Sigmoid colon (tissue), 7 donors: ENCODE measurements at places on chromosomes 13 and 19.

DNA sequence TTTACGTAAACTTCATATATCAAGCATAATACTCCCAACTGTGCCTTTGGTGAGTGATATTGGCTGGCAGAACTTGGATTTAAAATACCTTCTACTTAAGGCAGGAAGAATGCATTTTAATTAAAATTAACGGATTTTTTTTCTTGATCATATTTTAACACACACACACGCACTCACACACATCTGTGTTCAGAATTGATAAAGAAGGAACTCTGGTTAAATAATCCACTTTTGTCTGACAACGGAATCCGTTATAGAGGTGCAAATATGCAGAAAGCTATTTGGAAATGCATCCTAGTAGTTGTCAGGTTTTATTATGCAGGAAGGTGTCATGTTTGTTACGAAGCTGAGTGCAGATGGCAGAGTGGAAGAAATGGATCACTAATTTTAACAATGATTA is 105.5 kb upstream of the ZNF536 start:
- DNase-seq, result no peak

- DNase-seq, result no peak
These were observed 14.9 kb downstream of the MAP2K2 start for GRCh38 chr19:4108767-4109625.

DNA sequence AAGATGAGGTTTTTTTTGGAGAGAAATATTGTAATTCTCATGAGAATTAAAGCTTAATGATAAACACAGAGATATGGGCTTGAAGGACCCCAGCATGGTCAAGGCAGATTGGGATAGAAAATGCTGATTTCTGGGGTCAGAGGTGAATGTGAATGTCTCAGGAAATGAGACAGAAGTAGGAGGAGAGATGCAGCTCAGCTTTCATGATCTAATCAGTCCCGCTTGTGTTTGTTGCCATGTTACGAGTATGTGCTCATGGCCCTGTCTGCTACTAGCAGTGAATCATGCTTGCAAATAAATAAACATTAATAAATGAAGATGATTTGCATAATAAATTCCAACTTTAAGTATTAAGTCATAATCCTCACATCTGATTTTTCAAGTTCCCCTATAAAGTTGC is 23.0 kb upstream of the NDFIP2 start:
- no peak for DNase-seq

DNA sequence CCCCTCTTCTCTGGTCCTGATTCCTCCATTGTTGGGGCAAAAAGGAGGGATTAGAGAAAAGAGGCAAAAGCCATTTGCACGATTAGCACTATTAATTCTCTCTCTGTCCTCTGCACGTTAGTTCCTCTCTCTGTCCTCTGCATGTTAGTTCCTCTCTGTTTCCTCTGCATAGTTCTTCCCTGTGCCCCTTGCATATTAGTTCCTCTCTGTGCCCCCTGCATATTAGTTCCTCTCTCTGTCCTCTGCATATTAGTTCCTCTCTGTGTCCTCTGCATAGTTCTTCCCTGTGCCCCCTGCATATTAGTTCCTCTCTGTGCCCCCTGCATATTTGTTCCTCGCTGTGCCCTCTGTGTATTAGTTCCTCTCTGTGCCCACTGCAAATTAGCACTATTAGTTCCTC is 847.2 kb upstream of the GPC6 start:
- no peak for DNase-seq

DNA sequence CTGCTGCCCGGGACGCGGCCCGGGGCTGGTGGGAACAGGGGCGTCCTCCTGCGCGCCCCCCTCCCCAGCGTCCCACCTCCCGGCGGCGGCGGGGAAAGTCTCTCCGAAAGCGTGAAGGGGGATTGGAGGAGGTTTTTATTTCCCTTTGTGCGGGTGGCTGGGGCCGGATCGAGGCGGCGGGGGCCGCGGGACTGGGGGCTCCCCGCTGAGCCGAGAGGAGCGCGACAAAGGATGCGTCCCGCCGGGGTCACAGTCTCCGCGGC is 132 bp downstream of the SHD start:
- no peak for DNase-seq

GRCh38 chr13:64441740-64442139 is 2788.4 kb downstream of the PCDH9 start:
- no peak for DNase-seq

DNA sequence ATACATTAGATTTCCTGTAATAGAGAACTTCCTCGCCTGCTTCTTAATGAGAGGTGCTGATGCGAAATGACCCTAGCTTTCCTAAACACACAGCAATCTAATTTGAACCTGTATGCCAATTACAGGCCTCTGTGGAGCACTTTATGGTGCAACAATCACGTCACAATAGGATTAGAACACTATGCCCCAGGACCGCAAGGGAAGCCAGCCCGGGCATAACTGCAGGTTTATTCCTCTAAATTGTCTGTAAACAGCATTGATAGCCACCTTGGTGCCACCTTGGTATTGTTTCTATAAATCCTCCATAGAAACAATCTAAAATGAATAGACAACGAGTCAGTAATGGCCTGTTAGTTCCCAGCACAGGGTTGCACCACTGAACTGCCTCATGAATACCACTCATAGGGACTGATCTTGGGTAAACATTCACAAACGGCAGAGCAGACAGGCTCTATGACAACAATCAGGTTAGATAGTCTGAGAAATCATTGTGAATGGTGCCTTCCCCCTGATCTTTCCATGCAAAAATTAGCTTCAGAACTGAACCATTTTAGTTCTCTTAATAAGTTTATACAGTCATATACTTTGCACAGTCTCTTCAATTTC is 182.5 kb upstream of the OBI1 start:
- no peak for DNase-seq

- no peak for DNase-seq
These were observed 251.0 kb upstream of the STARD13 start for GRCh38 chr13:33536601-33537000.

DNA sequence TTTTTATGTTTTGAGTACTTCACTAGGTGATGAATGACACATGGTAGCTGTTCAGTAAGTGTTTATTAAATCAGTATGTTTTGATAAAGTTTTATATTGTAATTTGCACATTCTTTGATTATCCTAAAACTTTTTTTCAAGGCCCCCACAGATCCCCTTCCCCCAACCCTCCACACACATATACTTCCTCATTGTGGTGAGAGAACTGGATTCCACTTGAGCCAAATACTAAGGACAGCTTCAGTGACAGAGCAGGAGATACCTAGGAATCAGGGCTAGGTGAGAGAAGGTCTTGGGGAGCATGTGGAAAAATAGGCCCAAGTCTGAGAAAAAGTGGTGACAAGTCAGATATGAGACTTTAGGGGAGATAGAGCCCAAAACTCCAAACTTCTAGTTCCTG is 174.6 kb downstream of the TDRD3 start:
- DNase-seq, result no peak

- DNase-seq, result no peak
These were observed 13.9 kb downstream of the FOXO1 start for GRCh38 chr13:40652588-40652940.

DNA sequence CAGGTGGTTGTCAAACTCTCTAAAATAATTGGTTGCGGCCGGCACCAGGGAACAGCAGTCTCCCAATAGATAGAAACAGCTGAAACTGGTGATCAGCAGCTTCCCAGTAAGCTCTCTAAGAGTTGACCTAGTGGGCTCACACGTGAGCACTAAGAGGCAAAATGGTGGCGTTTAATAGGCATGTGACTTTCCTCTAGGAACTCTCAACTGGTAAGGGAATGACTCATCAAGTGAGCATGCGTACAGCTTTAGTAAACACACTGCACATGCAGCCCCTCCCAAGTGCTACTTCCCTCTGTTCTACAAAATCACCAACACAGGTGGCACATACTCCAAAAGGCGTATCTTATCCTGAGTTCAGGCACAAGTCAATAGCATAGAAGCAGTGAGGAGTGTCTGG is 41.7 kb downstream of the TNFSF11 start:
- DNase-seq, result no peak

DNA sequence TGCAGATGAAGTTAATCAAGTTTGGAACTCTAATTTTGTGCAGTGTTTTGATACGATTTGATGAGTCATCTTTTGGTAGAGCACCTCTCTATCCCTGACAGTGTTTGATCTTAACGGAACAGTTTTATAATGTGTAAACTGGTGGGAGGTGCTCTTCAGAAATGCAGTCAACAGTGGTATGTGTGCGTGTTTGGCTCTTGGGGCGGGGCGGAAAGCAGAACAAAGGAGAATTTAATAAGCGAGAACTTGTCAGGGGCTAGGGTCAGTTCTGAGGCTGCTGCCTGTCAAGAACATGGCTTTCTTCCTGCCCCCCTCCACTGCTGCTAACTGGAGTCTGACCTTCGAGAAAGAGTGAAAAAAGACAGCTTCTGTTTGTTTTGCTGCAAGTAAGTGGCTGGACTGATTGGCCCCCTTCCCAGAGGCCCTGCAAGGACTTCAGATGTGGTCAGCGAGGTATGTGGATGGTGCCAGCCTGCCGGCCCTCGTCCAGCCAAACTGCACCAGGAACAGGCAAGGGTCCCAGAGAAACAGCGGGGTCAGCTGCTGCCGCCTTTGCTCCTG is 40.8 kb downstream of the BBC3 start:
- peak; percentile 76 for DNase-seq

DNA sequence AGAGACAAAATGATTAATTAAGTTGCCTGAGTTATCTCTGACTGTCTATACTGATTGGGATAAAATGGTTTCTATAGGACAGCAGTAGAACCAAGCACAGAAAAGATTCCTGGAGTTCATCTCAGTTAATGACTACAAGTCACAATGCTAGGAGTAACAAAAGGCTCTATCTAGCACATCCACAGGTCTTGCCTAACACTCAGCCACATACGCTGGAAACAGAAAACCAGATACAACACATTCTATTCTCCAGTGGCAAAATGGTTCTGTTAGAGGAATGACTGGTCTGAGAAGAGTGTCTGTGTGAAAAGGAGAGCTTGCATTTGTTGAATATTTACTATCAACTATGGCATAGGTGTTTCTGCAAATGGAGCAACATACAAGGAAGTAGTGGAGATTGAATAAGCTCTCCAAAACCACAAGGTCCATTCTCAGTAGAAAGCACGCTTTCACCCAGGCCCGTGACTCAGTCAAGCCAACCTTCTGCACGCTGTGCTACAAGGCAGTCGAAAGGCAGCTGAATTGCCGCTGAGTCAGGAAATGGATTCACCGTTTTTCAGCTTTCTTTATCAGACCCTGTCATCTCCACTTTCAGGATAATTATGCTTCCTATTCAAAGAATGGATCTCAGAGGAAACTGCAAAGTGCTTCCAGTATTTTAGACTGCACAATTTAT is 761.5 kb downstream of the EFNB2 start:
- no peak for DNase-seq

DNA sequence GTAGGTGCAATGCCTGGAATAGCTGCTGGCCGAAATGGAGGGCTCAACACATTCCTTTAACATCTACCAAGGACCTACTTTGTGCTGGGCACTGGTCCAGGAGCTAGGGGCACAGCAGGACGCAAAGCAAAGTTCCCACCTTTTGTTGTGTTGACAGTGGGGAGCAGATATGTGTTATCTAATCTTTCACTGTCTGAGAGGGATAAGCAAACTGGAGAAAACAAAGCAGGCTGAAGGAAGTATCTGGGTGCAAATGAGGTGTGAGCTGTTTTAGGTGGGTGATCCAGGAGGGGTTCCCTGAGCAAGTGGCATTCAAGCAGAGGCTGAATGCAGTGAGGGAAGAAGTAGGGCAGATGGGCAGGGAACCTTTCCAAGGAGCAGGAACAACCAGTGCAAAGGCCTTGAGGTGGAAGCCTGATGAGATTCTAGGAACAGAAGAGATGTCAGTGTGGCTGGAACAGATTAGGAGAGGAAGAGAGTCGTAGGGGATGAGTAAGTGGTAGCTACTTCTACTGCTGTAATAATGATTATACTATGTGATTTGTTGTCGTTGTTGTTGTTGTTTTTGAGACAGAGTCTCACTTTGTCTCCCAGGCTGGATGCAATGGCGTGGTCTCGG is 2.2 kb upstream of the PLAUR start:
- no peak for DNase-seq

DNA sequence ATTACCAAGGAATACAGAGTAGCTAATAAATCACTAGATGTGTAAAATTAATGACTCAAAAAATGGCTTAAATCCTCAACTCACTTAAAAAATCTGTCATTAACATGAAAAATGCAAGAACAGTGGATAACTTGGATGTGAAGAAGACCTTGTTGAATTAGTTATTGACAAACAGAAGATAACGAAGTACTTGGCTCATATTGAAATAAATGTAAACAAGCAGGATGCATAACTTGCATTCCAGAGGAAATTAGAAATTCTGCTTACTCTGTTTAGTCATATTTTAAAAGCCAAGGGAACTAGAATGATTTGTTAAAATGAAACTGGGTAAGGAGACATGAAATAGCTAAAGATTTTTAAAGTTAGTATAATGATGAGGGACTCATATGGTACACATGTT is 1812.2 kb downstream of the PCDH9 start:
- DNase-seq, result no peak

GRCh38 chr19:18596752-18597157 is 8.2 kb downstream of the REX1BD start:
- no peak for DNase-seq

- no peak for DNase-seq
These were observed 700.0 kb downstream of the SLITRK6 start for GRCh38 chr13:85099245-85099644.

DNA sequence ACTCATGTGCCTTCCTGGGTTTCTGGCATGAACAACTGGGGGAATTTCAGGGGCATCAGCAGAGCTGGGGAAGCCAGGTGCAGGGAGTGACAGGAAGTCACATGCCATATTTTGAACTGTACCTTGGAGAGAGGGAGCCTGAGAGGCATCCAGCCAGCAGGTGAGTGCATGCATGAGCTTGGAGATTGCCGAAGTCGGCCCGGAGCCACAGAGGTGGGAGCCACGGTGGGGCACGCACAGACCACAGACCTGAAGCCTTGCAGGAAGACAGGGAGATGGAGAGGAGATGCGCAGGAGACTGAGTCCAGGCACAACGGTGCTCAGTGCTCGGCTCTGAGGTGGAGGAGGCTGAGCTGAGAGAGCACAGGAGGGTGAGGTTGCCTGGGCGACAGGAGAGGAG is 55.1 kb downstream of the CDADC1 start:
- DNase-seq, result no peak

GRCh38 chr13:31706105-31706504 is 33.2 kb upstream of the RXFP2 start:
- no peak for DNase-seq

DNA sequence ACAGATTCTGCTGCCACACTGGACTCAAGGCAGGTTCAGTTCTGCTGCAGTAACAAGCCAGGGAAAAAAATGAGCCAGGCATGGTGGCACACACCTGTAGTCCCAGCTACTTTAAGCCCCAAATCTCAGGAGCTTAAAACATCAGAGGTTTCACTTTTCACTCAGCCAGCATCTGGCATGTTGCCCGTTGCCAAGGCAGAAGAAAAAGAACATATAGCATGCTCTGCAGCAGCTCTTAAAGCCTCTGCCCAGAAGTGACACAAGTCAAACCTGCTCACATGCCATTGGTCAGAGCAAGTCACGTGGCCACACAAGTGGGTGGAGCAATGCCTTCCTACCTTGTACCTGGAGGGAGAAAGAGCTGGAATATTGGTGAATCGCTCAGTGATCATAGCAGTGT is 14.7 kb upstream of the ADGRE5 start:
- peak; percentile 69 for DNase-seq

- peak; percentile 75 for DNase-seq
These were observed at the start of gene ZNF587B for GRCh38 chr19:57830071-57830602. TSS of gene ZNF587B (plus strand) at chr19:57830299. CDS start at chr19:57830529, 230 bp downstream.

GRCh38 chr19:21848706-21849105 is 12.7 kb upstream of the ZNF43 start:
- DNase-seq, result no peak

GRCh38 chr13:23175920-23176319 is 4.9 kb upstream of the SGCG start:
- no peak for DNase-seq
